A673 (cell line): ENCODE measurements at places on chromosomes 4 and X. TPM values are rescaled to one million over a fixed set of nuclear protein-coding genes. Genes with fewer than 3 reads are reported as not detected.

GRCh38 chr4:10806953-10807645 is 122.5 kb upstream of the CLNK start:
- no peak for DNase-seq

- DNase-seq, result no peak
These were observed 37.9 kb upstream of the WAS start for GRCh38 chrX:48645669-48646068.

DNA sequence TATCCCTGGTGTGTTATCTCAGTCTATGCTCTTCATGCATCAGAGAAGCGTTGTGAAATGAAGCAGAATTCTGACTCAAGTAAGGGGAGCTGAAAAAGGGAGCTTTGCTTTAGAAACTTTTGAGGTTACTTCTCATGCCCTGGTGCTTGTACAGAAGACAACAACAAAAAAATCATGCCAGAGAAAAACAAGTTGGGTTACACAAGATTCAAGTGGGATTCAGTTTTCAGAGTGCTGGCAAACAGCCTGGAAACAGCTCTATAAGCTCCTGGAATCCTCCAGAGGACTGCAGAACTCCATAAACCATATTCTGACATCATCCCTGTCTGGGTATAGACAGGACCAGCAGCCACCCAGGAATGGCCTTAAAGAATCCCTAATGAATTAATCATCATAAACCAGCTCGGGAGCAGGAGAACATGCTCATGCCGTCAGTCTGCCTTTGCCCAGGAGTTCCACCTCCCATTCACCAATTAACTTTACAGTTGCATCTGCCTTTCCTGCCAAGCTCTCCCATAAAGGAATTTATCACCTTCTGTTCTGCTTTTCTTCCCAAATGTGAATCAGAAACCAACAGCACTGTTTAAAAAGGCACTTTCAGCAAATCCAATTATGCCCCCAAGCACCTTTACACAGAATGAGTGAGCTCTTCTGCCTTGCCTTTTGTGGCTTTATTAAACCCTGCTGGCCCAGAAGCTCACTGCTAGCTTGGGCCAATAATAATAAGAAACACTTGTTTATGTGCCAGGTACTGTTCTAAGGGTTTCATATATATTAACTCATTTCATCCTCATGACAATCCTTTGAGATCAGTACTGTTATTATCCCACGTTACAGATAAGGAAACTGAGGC is 54.5 kb upstream of the FBXW7 start:
- peak; percentile 92 for DNase-seq

DNA sequence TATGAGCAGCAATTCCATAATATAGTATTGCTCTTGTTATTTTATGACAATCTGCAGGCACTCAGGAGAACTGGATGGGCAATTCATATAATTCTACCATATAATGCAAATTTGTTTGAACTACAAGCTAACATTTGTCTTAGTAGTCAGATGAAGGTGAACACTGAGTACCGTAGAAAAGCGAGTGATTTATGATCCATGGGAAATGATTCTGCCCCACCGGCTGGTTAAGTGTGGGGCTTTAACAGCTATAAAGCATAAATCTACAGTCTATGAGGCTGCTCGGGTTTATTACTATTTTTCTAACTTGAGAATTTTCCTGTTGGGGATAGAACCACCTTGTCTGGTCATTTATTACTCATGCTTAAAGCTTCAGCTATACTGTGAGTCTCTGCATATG is 275.5 kb downstream of the PCDH10 start:
- no peak for DNase-seq

GRCh38 chrX:150651906-150652305 is 41.3 kb upstream of the MTMR1 start:
- DNase-seq, result no peak

GRCh38 chrX:129808829-129809796 is 29.4 kb downstream of the SASH3 start:
- DNase-seq, result no peak

GRCh38 chr4:20572976-20573375 is 127.3 kb upstream of the PACRGL start:
- no peak for DNase-seq

GRCh38 chr4:76523593-76523992 is 88.6 kb downstream of the SHROOM3 start:
- DNase-seq, result no peak

- no peak for DNase-seq
These were observed 15.1 kb downstream of the RAI2 start for GRCh38 chrX:17846045-17846444.

GRCh38 chrX:68710870-68711576 is 63.6 kb downstream of the STARD8 start:
- DNase-seq, result peak; percentile 16

DNA sequence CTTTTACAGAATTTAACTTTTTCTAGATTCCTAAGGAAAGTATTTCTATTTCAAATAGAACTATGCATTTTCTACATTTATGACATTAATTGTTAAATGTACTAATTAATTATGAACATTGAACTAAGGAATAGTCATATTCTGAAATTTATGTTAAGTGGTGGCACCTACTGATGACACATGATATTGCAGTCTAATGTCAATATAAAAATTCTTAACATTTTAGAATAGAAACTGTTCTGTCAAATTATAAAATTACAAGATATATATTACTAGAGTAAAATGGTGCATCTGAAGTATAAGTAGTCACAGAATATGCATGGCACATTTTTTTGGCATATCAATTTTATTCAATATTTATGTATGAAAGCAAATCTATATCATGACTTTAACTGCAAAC is 40.2 kb upstream of the NDNF start:
- DNase-seq, result no peak

GRCh38 chr4:181578911-181579310 is 664.3 kb upstream of the TENM3 start:
- no peak for DNase-seq

- DNase-seq, result no peak
These were observed 97.2 kb upstream of the STS start for GRCh38 chrX:7050271-7050670.

- no peak for DNase-seq
These were observed 8.1 kb downstream of the ENPEP start for GRCh38 chr4:110484029-110484428.

- no peak for DNase-seq
These were observed 176.2 kb upstream of the TACR3 start for GRCh38 chr4:103895876-103896465.

DNA sequence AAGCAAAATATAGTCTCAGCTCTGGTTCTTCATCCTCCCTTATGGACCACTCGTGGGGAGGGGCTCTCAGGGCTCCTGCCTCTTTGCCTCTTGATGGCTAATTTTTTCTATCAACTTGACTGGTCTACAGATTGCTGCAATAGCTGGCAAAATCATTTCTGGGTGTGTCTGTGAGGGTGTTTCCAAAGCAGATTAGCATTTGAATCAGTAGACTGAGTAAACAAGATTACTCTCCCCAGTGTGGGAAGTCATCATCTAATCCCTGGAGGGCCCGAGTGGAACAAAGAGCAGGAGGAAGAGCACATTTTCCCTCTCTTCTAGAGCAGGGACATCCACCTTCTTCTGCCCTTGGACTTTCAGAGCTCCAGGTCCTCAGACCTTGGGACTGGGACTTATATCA is 153.5 kb downstream of the STK32B start:
- DNase-seq, result peak; percentile 94

GRCh38 chr4:7105276-7105675 is 37.4 kb upstream of the GRPEL1 start:
- no peak for DNase-seq

GRCh38 chr4:42566835-42567234 is 90.1 kb downstream of the ATP8A1 start:
- DNase-seq, result no peak

PAGE2 gene
- not detected in 2 replicates for total RNA-seq

HTR2C gene
- total RNA-seq, result not detected in 2 replicates

POLN gene
- 2.5 and 4.0 TPM in 2 replicates for total RNA-seq

SYTL4 gene
- total RNA-seq, result 2.3 and 3.2 TPM in 2 replicates

CTAG1A gene
- total RNA-seq, result not detected in 2 replicates

EMCN gene
- 7.8 and 7.9 TPM in 2 replicates for total RNA-seq

TMSB15C gene
- total RNA-seq, result 8.2 and 10.8 TPM in 2 replicates
